CD4-positive, alpha-beta T cell treated with Interleukin-2 at 100 ng/mL for 4 hours (primary cell): ENCODE measurements at places on chromosomes 1 and 21.

- no peak for DNase-seq
These were observed 3.0 kb downstream of the TNFRSF4 start for GRCh38 chr1:1210726-1211540.

DNA sequence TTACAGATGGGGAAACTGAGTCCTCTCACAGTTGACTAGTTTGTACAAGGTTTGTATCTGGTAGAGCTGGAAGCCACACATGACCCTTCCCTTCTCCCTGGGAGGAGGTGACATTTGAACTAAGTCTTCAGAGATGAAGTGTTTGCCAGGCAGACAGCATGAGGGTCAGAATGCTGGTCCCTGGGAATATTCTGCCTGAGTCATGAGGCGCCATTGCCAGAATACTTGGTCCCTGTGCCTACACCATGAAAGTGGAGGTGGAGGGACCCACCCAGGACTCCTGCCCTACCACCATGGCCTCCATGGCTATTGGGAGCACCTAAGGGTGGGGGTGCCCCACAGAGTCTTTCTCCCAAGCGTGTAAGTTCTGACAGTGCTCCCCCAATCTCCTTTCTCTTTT, 7.0 kb downstream of the RPS6KA1 start:
- no peak for DNase-seq

GRCh38 chr1:116493484-116494352, 77.1 kb downstream of the CD58 start:
- DNase-seq: no peak

GRCh38 chr1:29753771-29754572, 517.6 kb downstream of the PTPRU start:
- DNase-seq: no peak

GRCh38 chr1:98817821-98818220, 156.3 kb downstream of the SNX7 start:
- no peak for DNase-seq

- no peak for DNase-seq
These were observed 53.8 kb upstream of the BCL10 start for GRCh38 chr1:85330214-85330631.

DNA sequence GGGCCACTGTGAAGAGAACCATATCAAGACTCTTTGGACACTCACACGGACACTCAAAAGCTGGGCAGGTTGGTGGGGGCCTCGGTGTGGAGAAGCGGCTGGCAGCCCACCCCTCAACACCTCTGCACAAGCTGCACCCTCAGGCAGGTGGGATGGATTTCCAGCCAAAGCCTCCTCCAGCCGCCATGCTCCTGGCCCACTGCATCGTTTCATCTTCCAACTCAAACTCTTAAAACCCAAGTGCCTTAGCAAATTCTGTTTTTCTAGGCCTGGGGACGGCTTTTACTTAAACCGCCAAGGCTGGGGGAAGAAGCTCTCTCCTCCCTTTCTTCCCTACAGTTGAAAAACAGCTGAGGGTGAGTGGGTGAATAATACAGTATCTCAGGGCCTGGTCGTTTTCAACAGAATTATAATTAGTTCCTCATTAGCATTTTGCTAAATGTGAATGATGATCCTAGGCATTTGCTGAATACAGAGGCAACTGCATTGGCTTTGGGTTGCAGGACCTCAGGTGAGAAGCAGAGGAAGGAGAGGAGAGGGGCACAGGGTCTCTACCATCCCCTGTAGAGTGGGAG, 36.3 kb upstream of the TDRD10 start:
- no peak for DNase-seq

GRCh38 chr1:241839369-241839979, 8.5 kb upstream of the EXO1 start:
- no peak for DNase-seq

DNA sequence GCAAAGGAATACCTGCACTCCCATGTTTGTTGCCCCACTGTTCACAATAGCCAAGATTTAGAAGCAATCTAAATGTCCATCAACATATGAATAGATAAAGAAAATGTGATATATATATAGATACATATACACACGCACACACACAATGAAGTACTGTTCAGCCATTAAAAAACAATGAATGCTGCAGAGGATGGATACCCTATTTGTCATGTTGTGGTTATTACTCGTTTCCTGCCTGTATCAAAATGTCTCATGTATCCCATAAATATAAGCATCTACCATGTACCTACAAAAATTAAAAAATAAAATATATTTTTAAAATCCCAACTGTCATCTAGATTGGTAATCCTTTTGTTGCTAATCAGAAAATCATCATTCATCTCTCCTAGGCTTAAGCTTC, 634.8 kb upstream of the ADGRL2 start:
- DNase-seq: no peak

GRCh38 chr1:39051956-39052355, 25.8 kb downstream of the NDUFS5 start:
- no peak for DNase-seq
